ENCODE measurements at places on chromosomes 2 and 18.

GRCh38 chr18:5197032-5197434 lies at the start of gene AKAIN1:
AKAIN1 (minus strand) TSS chr18:5197257; CDS start chr18:5197053, 204 bp downstream.
- no peak for DNase-seq

- no peak for DNase-seq
Observed at GRCh38 chr18:55433648-55434047, 154.3 kb downstream of the TCF4 start.

- no peak for DNase-seq
Observed at GRCh38 chr2:126269911-126270310, 386.0 kb upstream of the GYPC start.

- peak; percentile 85 for DNase-seq
Observed at GRCh38 chr2:20225294-20226151, 593 bp upstream of the SDC1 start.

DNA sequence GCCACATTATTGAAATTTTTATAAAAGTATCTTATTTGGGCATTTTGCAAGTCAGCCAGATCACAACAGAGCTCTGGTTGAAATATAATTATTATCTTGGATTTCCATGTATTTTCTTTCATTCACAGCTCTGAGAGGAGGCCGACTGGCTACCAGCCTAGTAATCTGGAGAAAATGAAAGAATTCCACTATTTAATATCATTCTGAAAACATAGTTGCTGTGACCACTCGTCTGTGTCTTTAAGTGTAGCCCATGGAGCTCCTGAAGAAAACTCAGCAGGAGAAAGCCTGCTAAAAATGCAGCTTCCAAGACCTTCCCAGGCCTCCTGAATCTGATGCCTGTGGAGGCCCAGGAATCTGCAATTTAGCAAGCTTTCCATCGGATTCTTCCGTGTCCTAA lies 114.7 kb downstream of the SH3BP4 start:
- no peak for DNase-seq

- DNase-seq, result no peak
Observed at GRCh38 chr18:46239549-46239948, 135.4 kb downstream of the HAUS1 start.

DNA sequence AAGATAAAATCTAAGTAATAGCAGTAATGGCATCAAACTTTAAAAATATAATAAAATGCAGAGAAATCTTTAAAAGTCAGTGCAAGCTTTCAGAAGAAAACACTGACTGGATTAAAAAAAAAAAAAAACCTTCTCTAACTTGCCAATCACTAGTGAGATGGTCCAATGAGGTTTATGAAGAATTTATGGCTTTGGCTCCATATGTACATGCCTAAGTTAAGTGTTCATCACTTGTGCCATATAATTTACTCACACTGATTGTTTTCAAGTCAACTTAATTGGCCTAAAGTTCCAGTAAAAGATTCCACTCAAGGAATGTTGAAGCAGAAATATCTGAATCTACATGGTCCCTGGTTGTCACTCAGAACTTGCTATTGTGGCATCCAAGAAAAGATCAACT lies 40.7 kb upstream of the RAB27B start:
- no peak for DNase-seq

GRCh38 chr2:175976391-175977157 lies 25.5 kb downstream of the LNPK start:
- no peak for DNase-seq

- DNase-seq, result no peak
Observed at GRCh38 chr2:176931588-176932563, 280.7 kb upstream of the HNRNPA3 start.

GRCh38 chr2:166410828-166411472 lies 35.2 kb upstream of the SCN9A start:
- no peak for DNase-seq

DNA sequence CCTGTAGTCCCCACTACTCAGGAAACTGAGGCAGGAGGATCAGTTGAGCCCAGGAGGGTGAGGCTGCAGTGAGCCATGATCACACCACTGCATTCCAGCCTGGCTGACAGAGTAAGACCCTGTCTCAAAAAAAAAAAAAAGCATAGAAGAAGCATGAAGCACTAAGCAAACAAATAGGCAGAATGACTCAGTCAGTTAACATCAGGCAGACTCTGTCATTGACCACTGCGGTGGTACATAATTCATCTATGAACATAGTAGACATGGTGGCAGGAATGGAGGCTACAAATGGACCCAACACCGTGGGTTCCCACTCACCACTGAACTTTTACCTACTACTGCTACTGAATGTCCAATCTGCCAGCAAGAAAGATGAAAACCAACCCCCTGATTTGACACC lies 7.6 kb upstream of the ASXL2 start:
- peak; percentile 40 for DNase-seq

GRCh38 chr18:68766433-68766832 lies 31.4 kb upstream of the CCDC102B start:
- no peak for DNase-seq

DNA sequence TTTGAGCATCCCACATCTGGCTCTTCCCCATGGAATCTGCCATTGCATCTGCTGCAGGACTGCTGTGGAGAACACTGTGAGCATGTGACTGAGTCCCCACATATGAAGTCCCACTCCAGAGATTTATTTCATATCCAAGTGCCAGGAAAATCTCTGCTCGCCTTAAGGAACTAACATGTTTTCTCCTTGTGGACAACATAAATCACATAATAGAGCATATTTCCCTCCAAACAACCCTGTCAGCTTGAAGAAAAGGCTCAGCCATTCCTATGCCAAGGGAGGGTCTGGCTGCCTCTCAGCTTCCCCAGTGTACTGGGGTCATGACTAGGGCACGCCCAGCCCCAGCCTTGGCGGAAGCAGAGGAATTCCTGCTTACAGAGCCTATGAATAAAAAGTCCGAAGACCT lies 193.7 kb downstream of the DNER start:
- no peak for DNase-seq

- no peak for DNase-seq
Observed at GRCh38 chr2:57370882-57371585, 675.6 kb upstream of the VRK2 start.

DNA sequence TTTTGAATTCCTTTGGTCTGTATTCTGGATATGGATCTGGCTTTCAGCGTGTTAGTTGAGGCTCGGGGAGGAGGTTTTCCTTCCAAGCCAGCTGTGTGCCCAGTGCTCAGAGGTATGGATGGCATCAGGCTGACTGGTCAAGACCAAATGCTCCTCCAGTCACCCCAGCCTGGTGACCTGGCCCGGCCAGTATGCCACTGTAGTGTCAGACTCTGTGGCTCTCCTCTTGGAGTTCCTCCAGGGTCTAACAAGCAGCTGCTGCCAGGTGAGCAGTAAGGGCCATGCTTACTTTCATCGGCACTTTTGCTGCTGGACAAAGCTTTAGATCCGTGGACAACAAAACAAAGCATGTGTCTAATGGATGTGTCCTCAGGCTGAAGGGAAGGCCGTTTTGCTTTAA lies 44.1 kb downstream of the CABLES1 start:
- DNase-seq, result no peak

GRCh38 chr2:61220768-61221167 lies 58.8 kb downstream of the C2orf74 start:
- DNase-seq, result no peak

DNA sequence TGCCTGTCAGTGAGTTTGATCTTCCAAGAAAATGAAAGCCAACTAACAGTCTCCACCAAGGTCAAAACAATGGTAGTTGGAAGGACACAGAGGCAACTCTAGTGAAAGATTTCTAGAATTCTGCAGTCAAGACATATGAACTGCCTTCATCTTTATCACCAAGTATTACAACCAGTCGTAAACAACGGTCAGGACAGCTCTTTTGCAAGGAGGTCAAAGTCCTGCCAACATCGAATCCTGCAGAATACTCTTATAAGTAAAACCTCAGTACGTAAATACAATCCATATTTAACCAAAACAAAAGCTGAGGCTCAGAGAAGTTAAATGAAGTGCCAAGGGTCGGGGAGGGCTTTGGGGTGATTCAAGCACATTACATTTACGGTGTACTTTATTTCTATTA lies 3.1 kb downstream of the FEZ2 start:
- DNase-seq, result no peak

- DNase-seq, result no peak
Observed at GRCh38 chr18:35851286-35851970, 121.1 kb upstream of the RMP24 start.

DNA sequence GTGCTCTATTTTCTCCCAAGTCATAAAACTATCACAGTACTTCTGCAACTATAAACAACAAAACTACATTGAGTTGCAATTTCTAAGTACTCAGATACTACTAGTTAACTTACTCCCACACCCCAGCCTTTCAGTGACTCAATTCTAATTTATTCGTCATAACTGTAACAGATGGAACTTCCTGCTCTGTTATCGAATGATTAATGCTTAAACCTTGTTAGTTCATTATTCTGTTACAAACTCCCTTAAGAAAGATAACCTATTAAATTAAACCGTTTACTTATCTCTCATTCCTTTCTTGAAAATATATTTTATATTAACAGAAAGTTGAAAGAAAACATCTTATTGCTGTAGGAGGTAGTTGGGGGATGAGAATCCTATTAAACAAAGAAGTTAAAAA lies 17.0 kb downstream of the TNFAIP6 start:
- DNase-seq, result peak; percentile 24

DNA sequence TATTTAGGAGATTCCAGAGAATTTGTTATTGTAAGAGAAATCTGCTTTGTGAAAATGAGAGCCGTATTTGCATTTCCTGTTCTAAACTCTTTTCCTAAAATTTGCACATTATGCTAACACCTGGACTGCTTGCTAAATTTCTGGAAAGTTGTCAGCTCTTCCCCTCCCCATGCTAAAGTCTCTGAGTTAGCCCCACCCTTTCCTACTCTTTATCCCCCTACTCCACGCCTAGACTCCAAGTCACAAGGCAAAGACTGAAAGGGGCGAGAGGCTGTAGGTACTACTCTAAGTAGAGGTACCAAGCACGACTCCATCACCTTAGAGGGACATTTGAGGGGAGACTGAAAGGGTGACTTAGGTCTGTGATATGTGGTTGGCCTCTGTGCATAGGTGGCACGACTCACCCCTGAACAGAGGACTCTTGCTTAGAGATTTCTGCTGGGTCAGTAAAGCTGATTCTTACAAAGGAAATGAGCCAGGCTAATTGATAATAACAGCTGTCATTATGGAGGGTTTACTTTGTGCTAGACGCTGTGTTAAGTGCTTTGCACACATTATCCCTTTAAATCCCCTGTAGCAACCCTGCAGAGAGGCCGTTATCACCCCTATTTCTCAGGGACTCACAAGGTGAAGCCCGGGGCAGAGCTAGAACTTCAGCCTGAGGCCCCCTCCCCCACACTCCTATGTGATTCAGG lies 373.5 kb downstream of the EN1 start:
- DNase-seq, result no peak

GRCh38 chr2:231378026-231378722 lies 17.3 kb upstream of the B3GNT7 start:
- peak; percentile 47 for DNase-seq

DNA sequence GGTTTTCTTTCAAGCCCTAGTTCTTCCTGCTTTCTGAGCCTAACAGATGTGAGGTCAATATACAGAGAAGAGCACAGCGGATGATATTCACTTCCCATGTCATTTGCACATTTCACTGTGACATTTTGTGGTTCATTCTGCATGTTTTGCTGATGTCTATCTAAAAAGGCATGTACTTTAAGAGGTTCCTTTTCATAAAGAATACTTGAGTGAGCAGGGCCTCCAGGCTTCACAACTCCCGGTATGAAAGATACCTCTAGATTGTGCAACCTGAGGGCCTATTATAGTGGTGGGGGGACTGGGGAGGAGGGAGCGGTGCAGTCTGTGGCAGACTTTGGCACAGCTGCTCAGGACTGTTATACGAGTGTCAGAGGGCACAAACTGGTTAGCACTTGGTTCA lies 54.6 kb downstream of the CPO start:
- no peak for DNase-seq

DNA sequence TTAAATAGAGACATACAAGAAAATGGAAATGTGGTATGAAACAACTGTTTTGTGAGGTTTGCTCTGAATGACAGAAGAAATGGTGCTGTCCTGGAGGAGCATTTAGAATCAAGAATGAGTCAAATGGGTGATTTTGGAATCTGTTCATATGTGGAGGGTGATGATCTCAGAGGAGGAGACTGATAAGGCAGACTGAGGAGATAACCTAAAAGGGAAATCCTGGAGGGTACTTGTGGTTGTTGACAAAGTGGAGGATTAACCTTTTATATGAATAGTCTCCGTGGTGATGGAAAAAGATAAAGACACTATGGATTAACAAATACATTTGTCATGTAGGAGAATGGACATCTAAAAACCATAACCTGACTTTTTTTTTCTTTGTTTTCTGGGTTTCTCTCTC lies 74.1 kb downstream of the MMADHC start:
- no peak for DNase-seq

DNA sequence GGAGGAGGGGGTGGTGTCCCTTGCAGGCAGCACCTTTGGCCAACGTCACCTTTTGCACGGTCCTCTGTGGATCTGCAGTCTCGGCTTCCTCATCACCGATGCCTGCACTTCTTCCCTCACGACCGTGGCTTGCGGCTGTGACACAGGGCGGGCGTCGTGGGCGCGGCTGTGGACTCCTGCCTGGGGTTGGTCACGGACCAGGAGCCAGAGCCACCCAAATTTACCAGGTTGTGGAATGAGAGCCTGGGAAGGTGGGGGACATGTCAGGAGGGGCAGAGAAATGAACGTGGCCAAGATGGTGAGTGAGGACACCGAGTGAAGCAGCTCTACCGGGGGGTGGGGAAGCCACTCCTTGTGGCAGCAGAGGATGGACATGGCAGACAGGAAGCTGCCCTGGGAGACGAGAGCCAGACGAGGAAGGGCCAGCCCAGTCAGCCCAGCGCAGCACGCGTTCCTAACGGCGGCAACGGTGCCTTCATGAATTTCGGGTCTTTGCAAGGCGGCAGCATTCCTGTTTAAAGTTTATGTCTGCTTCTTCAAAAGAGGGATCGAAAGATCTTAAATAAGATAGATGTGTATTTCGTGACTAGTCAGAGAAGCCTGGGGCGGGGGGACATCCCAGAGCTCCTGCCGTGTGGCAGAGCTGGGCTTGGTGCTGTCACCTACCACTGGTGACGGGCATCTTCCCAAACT lies 84.2 kb downstream of the LRRFIP1 start:
- no peak for DNase-seq

GRCh38 chr2:19850056-19851050 lies 51.4 kb downstream of the TTC32 start:
- DNase-seq, result no peak

- DNase-seq, result no peak
Observed at GRCh38 chr2:42031281-42032223, 16.3 kb upstream of the PKDCC start.

DNA sequence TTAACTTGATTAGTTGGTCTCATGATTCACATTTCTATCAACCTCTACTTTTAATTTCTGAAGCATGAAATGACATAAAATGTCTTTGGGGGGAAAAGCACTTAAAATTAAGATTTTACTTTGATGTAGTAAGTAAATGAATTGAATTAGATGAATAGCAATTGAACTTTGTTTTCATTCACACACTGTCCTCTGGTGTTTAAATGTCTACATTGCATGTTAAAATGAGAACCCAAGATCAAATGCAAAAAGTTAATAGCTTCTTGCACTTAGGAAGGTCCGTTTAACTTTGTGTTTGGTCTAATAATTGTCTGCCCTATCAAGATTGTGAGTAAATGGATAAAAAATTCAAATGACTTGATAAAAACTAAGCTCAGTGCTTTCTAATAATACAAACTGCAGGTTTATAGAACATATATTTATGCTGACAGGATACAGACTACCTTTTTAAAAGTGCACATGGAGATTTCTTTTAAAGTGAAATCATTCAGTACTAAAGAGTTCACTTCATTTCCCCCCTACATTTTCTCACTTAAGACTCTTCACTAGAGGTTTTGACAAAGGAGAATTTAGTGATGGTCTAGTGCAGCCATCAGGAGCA lies 156.2 kb upstream of the NABP1 start:
- DNase-seq, result no peak

- no peak for DNase-seq
Observed at GRCh38 chr2:240509667-240510512, 47.9 kb downstream of the ANKMY1 start.
